Large intestine (tissue), 12 donors: ENCODE measurements at places on chromosomes 5 and 9. TPM values are rescaled to one million over a fixed set of nuclear protein-coding genes. Genes with fewer than 3 reads are reported as not detected.
A peak's percentile ranks its signal among the peaks of the same experiment; 100 is the strongest.

Gene PRUNE2
- 68.1 TPM for polyA plus RNA-seq

Gene FBXL7
- polyA plus RNA-seq = 7.2 TPM

Gene FOXI1
- 0.03 TPM for polyA plus RNA-seq

Gene FIBCD1
- polyA plus RNA-seq = 1.5 TPM

Gene UGT3A2
- 1.6 TPM for polyA plus RNA-seq

DNA sequence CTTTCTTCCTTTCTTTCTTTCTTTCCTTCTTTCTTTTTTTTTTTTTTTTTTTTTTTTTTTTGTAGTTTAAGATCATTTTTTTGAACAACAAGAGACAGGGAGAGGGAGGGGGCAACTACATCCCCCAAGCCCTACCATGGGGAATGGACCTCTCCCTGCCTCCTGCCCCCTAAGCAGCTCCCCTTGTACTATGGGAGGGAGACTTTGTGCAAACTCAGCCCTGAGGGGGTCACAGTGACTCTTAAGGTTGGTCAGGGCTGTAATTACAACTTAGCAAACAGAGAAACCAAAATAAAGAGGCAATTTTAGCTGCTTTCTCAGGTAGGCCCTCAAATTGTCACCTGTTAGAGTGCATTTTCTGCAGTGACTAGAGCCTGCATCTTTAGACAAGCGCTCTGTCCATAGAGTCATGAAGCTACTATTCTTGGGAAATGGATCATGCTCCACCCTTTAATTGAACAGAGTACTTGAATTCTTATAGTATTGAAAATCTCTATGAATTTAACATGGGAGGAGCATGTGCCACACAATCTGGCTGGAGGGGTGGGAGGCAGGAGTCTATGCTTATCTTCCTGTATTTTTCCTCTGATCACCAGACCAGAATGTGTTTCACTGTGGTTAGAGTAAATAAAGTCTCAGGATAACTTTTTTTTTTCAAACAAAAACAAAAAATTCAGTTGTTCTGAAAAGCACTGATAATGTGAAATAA lies 24.3 kb upstream of the PIK3R1 start:
- DNase-seq = no peak
- H3K4me3 ChIP-seq = no peak overlapping the region
- H3K4me1 ChIP-seq = peaks cover 17% of the 10 kb centered on the region

- no peak overlapping the region for H3K4me3 ChIP-seq
- peaks cover 2% of the 10 kb centered on the region for H3K4me1 ChIP-seq
- no peak overlapping the region for H3K27ac ChIP-seq
- H3K27me3 ChIP-seq = no peaks in the 10 kb centered on the region
Measured at GRCh38 chr9:91145496-91145895, 216.2 kb downstream of the AUH start.

DNA sequence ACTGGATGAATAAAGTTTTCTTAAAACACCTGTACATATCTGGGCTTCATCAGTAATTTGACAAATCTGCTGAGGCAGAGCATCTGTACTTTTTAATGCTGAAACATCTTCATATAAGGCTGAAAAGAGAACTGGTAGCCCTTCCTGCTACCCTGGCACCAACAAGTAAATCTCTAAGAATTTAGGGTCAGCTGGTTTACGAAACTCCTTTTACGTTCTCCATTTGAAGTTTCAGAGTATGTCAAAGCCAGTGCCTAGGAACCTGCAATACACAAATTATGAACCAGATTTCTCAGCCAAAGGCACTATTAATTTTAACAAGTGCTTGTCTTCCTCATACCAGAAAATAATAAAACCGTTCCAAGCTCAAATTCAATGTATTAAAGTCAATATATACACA lies 3.8 kb downstream of the ZFAND5 start:
- H3K27ac ChIP-seq = peak overlapping the region; percentile 90
- peaks cover 31% of the 10 kb centered on the region for H3K36me3 ChIP-seq
- no peak for DNase-seq

- no peak overlapping the region for H3K27ac ChIP-seq
- no peaks in the 10 kb centered on the region for H3K4me1 ChIP-seq
- no peak for DNase-seq
- H3K36me3 ChIP-seq = no peaks in the 10 kb centered on the region
Measured at GRCh38 chr5:108735790-108736189, 11.9 kb upstream of the FER start.
